ENCODE measurements at places on chromosomes 11 and 22.

GRCh38 chr11:43164831-43165230, 147.0 kb upstream of the API5 start:
- DNase-seq, result no peak

DNA sequence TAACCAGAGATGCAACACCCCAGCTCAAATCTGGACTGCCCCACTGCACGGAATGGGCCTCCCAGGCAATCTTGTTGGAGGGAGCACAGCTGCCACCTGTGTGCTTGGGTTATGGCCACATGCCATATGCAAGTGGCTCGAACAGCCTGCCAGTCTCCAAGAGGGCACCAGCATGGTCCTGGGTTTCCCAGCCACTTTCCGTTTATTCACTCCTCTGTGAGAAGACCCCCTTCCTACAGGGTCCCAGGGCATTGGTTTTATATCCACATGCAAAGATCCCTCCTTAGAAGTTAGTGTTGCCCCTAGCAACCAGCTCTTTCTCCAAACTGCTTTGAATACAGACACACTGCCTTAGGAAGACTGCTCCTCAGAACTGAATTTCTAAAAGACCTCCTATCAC, 487.8 kb downstream of the BUD13 start:
- DNase-seq, result no peak

GRCh38 chr22:46894081-46894671, 131.7 kb downstream of the TBC1D22A start:
- no peak for DNase-seq

DNA sequence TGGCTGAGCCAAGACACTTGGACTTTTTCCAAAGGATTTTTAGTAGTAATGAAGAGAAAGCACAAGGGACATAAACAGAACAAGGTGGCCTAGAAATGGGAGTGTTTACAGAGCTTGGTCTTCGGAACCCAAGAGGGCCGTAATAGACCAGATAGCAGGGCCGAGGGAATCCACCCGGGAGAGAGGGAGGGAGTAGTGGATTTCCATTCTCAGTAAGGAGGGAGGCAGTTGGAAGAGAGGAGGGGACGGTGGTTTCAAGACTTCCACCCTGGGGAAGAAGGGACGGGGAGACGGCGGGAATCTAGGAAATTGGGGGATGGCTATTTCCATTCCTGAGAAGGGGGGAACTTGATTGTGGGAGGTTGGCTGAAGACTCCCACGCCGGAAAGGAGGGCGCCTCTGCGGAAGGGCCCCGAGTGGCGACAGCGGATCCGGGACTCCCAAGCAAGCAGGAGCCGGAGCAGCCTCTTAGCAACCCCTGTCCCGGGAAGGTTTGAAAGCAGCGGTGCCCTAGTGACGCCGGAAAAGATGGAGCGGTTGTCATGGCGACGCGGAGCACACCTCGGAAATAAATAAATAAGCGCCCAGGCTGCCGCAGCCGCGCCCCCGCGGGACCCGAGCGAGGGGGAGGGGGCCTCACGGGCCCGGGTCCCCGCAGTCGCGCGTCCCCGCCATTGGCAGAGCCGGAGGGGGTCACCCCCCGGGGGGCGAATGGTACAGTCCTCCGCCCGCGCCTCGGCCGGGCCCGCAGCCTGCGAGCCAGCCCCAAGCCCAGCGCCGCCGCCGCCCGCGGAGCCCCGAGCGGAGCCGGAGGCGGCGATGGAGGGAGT, 31.6 kb downstream of the EIF3F start:
- DNase-seq, result peak; percentile 63

DNA sequence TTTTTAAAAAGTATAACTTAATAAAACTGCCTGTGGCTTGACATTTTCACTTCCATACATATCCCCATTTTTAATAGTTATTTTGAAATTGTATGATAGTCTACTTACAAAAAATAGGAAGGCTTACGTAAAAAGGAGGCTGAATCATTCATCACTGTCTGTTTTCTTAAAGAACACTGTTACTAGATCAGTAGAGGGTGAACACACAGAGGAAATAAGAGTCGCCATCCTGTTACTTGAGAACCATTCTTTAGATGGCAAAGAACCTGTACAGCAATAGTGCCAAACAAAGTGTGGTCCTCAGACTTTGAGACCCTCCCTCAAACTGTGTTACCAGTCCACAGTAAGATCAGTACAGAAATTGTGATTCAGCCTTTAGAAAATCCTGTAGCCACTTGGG, 180.7 kb downstream of the PGR start:
- no peak for DNase-seq

GRCh38 chr11:92753161-92753560, 216.3 kb upstream of the MTNR1B start:
- no peak for DNase-seq

- no peak for DNase-seq
These were observed 198.5 kb upstream of the CTSC start for GRCh38 chr11:88535916-88536547.

GRCh38 chr11:102390667-102391465, 43.9 kb downstream of the BIRC2 start:
- DNase-seq, result peak; percentile 32

GRCh38 chr11:33698921-33699320, 1.7 kb downstream of the C11orf91 start:
- DNase-seq, result no peak

DNA sequence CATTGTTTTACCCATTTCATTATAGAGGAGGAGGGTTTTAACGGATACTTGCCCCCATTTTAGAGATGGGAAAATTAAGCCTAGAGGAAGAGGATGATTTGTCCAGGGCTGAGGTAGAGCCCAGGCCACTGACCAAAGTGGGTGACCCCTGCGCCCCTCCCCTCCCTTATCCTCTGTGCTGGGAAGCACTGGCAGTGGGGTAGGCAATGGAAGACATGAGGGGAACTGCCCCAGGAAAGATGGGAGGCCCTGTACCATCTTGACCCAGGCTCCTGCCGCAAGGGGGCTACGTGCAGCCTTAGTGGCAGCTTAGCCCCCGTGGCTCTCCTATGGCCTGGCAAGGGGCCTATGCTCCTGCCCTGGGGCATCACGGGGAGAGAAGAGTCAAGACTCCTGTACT, 76.4 kb upstream of the MYOD1 start:
- no peak for DNase-seq

DNA sequence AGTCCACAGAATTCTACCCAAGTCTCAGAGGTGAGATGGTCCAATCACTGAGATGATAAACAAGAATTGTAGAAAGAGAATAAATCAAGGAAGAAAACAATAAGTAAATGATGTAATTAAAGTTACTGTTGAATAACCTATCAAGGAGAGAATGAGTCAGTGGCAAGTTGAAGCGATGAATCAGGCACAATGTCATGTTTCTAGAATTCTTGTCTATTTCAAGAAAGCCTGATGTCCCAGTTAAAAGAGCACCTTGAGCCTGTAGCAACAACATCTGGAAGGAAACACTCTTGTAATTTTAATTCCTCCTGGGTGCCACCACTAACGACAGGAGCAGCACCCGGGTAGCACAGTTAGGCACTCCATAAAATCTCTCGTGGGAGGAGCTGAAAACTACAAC, 67.9 kb upstream of the SLC35C1 start:
- no peak for DNase-seq

DNA sequence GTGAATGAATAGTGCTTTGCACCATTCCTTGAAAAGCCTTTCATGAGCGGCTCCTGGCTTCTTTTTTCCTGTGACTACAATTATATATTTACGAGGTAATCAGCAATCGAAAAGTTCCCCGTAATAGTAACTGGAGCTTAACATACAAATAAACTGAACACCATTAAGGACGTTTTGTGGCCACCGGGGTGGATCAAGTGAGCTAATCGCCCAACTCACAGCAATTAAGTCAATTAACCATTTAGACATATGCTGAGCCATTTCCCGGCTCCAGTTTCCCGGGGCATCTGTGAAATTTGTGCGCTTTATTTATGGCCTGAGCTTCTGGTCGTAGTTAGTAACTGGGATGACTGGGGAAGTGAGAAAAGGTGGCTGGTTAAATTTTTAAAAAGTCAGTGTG, 465.2 kb downstream of the MIAT start:
- no peak for DNase-seq

GRCh38 chr11:8754241-8754640, 71.6 kb downstream of the RPL27A start:
- DNase-seq, result no peak

DNA sequence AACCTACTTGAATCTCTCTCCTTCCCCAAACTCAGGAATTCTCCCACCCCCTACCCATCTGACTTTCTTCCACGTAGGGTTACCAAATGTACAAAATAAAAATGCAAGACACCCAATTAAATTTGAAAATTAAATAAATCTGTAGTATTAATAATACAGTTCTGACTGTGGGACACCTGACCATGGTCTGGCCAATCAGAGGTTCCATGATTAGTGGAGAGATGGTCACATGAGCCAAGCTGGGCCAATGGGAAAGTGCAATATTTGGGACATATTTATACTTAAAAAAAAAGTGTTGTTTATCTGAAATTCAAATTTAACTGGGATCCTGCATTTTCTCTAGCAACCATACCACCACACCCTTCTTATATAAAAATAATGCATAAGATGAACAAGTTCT, 29.8 kb upstream of the ASPHD2 start:
- DNase-seq, result no peak

GRCh38 chr11:59426361-59427067, at the start of gene OR5A2:
Gene OR5A2, minus strand, starts transcription at chr11:59426413. Its CDS starts 3,460 bp downstream, at chr11:59422953.
- DNase-seq, result no peak

DNA sequence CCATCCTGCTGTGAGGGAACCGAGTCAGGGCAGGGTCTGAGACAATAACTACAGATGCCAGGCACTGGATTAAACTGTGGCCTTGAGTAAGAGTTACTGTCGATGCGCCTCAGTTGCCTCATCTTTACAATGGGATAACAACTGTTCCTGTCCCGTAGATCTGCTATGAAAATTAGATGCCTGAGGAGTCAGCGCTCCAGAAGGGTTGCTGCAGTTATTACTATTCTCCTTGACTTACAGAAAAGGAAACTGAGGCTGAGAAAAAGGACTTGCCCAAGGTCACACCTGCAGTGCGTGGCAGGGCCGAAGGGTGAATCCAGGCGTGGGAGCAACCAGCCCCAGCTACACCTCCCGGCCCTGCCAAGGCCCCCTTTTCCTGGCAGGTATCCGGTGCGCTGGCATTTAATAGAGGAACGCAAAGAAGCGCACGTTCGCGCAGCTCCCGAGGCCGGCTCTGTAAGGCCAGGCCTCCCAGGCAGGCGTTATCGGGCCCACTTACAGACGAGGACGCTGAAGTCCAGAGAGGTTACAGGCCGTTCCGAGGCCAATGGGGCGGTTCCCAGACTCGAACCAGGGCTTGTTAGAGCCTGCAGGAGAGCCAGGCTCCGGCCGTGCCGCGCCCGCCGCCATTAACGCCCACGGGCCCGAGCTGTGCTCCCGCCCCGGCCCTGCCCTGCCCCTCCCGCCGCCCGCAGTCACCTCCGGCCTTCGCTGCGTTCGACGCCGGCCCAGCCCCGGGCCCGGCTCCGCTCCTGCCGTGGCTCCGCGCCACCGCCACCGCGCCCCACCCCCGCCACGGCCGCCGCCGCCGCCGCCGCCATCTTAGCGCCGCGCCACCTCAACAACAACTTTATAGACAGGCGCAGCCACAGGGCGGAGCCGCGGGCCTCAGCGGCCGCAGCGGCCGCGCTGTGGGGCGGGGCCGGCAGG, at the start of gene C11orf68:
C11orf68 (minus strand) TSS at position 852 of the 930 bp plus-strand sequence; CDS start at position 821, 31 bp downstream.
- no peak for DNase-seq

- DNase-seq, result no peak
These were observed 390.6 kb downstream of the AASDHPPT start for GRCh38 chr11:106468086-106468485.

DNA sequence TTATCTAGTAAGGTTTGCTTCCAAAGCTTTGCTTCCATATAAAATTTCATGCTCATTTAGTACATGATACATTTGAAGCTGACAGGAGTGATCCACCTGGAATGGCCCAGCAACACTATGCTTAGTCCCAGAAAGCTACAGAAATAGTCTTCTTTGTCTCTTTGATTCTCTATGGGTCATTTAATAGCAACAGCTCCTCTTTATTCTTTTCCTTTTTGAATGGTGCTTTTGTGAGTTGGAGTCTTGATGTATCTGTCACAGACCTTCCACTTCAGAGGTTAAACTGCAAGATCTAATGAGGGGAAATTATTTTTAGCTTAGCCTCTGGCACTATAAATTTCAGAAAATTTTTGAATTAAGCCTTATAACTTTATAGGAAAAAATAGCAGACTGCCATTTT, 509.5 kb downstream of the KCNA4 start:
- DNase-seq, result no peak

DNA sequence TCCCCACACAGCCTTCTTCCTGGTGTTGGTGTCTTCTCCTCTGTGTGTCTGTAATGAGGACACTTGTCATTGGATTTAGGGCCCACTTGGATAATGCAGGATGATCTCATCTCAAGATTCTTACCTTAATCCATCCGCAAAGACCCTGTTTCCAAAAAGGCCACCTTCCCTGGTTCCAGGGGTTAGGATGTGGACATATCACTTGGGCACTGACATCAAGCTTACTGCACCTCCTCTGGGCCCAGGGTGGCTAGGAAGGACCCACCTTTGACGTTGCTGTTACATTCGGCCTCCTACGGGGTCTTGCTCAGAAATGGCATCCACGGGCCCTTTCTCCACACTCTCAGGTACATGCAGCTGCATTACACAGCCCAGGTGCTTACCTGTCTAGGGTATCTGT, 535.9 kb downstream of the BRD1 start:
- DNase-seq, result no peak

DNA sequence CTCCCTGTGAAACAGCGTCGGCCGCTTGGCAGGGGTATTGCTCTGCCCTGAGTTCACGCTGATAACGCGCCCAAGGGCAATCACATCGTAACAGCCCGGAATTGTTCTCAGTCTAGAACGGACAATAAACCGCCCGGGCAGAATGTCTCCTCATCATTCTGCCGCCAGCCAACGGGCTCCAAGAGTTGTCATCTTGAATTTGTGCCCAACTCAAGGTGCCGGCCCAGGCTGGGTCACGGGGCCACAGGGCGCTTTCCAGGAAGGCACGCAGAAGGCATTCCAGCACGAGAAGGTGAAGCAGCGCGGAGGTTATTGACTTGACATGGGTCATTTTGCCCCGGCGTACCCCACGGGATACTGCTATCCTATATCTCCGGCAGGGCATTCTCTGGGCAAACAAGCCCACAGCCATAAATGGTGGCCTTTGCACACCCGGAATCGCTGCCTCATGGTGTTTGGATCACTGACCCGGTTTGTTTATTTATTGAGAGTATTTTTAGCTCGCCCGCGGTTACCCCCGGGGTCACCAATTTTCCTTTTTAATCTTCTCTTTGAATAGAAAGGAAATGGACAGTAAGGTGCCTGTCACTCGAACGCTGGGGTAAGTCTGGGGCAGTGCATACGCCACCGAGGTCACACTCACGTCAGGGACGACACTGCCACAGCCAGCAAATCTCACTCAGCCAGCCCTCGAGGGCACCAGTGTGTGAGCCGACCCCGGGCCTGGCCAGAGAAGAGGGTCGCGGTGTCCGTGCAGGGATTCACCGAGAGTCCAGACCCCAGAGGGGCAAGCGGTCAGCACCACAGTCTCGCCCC, 72.4 kb upstream of the FGF3 start:
- DNase-seq, result no peak

GRCh38 chr11:100760744-100761143, 73.7 kb downstream of the ARHGAP42 start:
- DNase-seq, result no peak

GRCh38 chr22:16963189-16963945, 44.7 kb downstream of the GAB4 start:
- DNase-seq, result no peak
